ENCODE measurements at places on chromosomes 5 and 9.

DNA sequence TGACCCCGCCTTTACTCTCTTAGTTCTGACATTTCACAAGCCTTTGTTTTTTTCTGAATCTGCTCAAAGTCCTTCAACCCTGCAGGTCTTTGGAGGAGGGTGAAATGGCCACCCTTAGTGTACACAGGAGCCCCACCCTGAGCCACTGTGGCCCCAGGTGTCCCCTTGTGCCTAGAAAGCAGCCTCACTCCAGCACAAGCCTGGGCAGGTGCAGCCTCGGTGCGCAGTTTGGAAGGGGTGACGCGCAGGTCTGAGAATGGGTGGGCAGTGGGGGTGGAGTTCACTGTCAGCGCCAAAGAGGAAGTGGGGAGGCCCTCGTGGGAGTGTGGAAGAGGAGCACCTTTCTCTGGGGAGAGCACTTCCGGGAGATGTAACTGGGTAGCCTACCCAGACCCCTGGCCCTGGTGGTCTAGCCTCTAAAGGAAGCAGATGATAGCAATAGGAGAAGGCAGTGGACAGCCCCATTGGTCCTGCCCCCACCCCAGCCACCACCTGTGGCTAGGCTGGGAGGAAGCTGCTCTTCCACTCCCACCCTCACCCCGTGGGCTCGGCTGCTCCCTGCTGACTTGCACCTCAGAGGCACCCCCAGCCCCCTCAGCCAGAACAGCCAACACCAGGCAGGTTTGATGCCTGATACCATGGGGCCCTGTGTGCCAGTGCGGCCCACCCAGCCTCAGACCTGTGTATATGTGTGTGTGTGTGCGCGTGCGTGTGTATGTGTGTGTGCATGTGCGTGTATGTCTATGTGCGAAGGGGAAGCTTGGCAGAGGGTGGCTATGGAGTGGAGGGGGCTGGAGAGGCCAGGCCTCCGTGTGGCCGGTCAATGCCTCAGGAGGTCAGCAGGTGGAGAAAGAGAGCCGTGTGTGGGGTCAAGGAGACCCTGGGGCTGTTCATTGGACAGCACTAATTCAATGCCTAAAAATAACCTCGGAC, 16.8 kb upstream of the DAB2IP start:
- DNase-seq = no peak

- DNase-seq = no peak
These were observed 40.7 kb upstream of the FBP1 start for GRCh38 chr9:94680020-94680419.

DNA sequence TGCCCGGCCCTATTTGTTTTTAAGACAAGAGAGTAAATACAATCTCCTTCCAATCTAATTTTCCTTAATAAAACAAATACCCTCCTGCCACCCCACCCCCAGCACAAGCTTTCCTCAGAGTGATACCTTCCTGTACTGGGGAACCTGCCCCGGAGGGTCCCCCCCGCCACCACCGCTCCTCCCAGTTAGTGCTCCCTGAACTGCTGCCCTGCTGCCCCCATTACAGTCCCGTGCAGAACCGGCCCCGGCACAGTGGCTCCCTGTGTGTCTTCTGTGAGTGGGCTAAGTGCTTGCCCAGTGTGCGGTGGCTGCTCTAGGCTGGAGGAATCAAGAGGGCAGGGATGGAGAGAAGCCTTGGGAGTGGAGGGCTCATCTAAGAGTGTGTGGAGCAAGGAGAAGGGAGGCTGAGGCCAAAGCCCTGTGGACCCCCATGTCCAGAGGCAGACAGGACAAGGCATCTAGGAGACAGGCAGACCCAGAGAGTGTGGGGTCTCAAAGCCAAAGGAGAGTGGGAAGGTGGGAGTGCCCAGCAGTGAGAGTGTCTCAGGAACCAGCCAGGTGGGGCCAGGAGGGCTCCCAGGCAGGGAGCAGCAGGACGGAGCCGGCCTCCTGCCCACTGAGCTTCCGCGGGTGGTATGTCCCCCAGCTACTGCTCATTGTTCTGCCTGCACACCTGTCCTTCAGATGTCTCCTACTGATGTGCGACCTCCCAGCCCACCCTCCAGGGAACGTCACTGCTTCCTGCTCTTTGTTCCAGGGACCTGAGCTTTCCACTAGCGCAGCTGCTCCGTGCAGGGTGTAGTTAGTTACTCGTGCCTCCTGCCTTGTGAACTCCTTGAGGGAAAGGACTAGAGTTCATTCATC, 129.0 kb downstream of the DAB2IP start:
- no peak for DNase-seq

DNA sequence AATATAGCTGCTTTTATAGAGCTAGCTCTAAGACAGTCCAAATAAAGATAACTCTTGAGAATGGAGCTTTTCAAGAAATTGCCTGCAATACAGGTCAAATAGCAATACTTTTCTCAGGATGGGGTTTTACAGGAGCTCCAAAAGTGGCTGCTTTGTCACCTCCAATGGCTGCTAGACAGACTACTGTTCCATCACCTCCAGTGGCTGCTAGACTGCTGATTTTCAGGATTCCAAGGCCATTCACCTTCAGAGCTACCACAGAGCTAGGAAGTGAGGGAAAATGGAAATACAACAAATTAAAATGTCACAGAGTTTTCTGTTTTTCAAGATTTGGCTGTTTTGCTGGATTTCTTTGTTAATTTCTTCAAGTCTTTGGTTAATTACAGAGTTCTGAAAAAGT, 8.5 kb upstream of the ITGA1 start:
- DNase-seq = no peak

GRCh38 chr9:10917001-10917400, 304.2 kb upstream of the PTPRD start:
- DNase-seq = no peak

DNA sequence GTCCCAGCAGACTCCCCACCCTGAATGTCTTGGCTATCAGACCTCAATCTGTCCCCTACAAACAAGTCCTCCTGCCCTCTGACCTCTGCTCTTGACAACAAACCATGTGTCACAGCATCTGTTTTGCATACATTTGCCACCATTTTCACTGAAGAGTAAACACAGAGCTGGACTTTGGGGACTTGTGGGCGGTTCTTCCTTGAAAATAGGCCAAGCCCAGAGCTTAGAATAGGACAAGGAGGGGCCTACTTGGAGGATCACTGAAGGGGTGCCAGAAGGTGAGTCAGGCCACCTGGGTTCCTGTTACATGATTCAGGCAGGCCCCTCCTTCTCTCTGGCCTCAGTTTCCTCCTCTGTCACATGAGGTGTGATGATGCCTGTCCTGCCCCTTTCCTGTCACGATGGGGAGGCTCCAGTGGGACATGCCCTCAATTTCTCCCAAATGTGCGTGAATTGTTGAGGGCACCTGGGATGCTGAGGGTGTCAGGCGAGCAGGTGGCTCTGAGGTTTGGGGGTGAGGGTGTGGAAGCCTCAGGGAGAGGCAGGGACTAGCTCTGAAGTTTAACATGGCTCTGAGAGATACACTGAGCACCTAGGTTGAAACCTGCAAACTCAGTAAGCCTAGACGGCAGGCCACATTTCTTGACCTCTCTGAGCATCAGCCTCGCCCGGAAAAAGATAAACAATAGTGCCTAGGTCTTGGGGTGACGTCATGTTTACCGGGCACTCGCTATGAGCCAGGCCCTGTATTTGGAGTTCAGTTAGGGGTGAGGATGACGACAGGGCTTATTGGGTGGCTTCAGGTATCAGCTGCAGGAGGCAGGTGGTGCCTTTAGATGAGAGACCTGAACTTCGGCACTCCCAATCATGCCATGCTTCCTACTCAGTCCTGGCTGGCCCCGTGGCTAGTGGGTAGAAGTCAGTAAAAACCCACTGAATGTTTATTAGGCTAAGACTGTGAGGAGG, 107.6 kb upstream of the PITX1 start:
- DNase-seq = no peak

- DNase-seq = no peak
These were observed 6.2 kb downstream of the NKX2-5 start for GRCh38 chr5:173228639-173229381.

DNA sequence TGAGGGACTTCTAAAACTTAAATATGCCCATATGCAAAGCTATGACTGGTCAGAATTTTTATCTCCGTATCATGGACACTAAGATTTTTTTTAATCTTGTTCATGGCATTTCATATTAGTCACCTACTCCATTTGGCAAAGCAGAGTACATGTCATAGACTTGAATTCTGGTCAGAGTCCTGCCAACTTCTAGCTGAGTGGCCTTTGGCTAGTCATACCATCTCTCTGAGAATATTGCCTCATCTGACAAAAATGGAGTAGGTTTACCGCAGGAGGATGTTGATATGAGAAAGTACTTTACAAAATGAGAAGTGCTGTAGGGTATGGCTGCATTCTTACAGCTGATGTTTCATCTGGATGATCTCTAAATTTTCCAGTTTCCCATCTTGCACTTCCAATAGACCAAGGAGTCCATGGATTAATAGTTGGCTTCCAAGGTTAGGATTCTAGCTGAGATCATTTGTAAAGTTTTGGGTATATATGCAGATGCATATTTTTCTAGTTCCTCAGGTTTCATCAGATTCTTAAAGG, 150.8 kb upstream of the NR3C1 start:
- no peak for DNase-seq

DNA sequence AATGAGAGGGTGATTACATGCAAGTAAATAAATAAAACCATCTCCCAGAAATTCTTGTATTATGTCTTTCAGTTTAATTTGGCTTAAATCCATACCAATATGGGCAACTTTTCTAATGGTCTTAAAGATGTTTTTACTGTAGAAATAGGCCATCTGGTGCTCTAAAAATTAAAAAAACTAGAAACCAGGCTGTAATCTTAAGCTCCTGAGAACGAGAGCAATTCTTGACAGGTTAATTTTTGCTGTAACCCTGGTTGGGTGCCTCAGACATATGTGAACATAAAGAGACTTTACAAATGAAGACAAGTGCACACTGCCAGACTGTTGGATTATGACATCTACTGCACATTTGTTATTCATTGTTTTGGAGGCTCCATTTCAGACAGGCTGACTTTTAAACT, 246.8 kb upstream of the DAB2 start:
- DNase-seq = no peak

DNA sequence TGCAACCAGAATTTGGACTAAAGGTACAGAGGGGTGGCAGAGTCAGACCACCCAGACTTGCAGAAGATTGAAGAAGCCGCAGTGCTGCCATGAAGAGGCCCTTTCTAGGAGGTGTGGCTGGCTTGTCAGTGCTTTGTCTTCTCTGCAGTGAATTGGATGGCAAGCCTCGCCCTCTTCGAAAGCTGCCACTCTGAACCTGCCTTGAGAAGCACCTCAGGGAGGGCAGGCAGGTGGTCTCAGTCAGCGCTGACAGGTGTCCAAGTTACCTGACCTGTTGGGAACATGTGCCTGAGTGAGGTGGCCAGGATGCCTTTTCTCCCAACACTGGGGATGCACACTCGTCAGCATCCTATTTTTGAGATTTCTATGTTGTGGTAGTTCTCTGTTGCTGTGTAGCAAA, 6.2 kb downstream of the TENT4A start:
- no peak for DNase-seq

DNA sequence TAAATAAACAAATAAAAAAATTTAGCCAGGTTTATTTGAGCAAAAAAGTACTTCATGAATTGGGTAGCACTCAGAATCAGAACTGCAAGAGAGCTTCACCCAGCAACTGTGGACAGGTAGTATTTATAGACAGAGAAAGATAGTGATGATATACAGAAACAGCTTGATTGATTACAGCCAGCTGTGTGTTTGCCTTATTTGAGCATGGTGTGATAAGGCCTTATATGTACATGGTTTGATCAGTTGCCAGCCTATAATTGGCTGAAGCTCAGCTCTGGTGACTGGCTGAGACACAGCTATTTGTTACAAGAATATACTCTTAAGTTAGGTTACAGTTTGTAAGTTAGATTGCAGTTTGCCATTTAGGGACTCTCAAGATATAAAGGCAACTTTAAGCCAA, 34.3 kb upstream of the ARL15 start:
- DNase-seq = no peak

DNA sequence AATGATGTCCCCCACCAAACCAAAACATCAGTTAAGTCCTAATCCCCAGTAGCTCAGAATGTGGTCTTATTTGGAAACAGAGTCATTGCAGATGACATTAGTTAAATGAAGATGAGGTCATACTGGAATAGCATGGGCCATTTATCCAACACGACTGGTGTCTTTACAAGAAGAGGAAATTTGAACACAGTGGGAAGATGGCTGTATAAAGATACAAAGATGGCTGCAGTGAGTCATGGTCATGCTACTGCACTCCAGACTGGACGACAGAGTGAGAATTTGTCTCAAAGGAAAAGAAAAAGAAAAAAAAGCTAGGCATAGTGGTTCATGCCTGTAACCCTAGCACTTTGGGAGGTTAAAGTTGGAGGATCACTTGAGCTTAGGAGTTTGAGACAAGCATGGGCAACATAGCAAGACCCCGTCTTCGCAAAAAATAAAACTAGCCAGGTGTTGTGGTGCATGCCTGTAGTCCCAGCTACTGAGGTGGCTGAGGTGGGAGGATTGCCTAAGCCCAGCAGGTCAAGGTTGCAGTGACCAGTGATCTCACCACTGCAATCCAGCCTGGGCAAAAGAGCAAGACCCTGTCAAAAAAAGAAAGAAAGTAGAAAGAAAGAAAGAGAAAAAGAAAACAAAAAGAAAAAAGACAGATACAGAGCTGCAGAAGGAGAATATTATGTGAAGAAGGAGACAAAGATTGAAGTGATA, 130.0 kb upstream of the CDKN2B start:
- DNase-seq = no peak

DNA sequence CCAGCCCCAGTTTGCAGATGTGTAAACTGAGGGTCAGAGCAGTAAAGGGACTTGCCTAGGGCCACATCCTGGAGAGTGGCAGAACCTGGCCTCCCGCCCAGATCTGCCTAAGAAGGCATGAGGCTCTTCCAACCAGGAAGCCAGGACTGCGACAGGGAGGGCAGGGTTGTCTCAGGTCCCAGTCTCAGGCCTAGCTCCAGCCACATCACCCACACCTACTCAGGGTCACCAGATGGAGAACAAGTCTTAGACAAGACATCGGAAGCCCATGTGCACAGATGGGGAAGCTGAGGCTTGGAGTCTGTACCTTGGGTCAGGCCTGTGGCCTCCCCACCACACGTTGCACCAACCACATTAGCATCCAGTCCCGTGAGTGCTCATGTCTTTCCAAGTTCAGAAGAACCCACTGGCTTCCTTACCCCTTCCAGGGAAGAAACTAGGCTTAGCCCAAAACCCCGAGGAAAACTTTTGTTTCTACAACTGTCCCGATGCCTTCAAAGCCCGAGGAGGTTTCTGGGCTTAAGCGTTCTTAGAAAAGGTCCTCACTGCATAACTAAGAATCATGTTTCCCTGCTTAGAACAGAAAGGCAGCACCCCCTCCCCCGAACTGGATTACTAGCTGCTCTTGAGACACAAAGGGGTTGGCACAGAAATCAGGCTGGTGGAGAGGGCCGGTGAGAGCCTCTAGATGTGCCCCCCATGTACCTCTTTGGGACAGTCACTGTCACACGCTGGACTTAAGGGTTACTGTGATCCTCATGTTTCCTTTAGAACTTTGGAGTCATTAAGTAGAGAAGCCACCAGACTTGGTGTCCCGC, 2.2 kb downstream of the FAM78A start:
- DNase-seq = no peak

- no peak for DNase-seq
These were observed 27.8 kb upstream of the SEMA4D start for GRCh38 chr9:89525446-89526374.

- DNase-seq = no peak
These were observed 6.6 kb downstream of the BARX1 start for GRCh38 chr9:93948441-93949072.
